ENCODE measurements at places on chromosomes 6 and 20. TPM values are rescaled to one million over a fixed set of nuclear protein-coding genes. Genes with fewer than 3 reads are reported as not detected.

DNA sequence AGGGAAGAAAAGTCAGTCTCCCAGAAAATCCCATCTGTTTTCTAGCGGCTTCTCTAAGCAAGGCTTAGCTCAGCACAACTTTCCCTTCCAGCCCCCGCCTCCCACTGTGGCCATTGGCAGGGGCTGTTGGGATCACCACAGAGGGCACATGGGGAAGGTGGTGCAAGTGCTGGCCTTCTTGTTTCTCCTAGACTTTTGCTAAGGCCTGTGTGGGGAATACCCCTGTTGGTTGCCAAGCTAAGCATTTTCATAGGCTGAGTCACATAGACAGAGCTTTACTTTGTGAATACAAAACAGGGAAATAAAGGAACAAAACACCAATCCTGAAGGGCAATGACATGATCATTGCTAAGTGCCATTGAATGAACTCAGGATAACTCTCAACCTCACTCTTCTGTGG, 32.4 kb upstream of the TIAM2 start:
- no peak for DNase-seq

DNA sequence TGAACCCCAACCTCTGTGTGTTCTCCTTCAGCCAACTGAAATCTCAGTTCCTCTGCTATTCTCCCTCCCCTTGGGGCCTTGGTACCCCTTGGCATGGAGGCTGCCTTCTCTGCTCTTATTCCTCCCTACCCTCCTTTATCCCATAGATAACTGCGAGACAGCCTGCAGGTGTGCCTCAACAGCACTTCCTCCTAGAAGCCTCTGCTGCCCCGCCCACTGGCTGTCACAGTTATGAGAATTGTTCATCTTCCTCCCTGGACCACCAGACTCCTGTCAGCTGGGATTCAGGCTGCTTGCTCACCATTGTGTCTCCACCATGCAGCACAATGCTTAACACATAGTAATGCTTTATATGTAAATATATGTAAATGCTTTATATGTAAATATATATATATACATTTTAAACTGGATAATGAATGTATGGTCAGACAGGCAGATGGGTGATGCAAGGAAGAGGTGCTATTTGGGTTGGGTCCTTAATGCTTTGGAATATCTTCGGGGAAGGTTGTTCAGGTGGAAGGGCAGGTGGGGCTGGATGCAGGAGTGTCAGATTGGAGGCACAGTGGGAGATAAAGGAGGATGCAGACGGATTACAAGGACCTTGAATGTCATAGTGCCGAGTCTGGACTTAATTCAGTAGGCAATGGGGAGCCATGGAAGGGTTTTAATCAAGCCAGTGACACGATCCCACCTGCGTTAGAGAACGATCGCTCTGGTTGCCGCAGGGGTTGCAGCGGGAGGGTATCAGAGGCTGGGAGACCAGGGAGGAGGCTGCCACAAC, 4.9 kb downstream of the CDH22 start:
- DNase-seq, result no peak

DNA sequence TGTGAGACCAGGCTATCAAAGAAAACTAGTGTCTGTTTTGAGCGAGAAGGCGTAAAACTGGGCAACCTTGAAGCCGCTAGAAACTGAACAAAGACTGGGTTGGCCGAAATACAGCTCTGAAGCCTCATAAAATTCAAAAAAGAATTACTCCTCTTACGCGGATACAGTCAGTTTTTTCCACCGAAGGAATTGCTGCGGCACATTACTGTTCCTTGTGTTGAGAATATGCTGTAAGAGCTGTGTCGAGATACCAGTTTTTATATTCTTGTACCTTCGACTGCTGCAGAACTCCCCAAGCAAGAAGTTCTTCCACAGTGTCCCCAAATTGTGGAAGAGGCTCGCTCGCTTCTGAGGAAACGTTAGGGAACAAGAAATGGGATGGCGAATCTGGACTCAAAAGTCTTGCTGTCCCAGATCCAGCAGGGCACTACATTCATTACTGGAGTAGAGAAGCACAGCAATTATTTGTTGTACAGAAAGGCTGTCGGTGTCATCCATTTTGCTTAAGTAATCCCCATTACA, 523 bp upstream of the COX7A2 start:
- DNase-seq, result no peak

DNA sequence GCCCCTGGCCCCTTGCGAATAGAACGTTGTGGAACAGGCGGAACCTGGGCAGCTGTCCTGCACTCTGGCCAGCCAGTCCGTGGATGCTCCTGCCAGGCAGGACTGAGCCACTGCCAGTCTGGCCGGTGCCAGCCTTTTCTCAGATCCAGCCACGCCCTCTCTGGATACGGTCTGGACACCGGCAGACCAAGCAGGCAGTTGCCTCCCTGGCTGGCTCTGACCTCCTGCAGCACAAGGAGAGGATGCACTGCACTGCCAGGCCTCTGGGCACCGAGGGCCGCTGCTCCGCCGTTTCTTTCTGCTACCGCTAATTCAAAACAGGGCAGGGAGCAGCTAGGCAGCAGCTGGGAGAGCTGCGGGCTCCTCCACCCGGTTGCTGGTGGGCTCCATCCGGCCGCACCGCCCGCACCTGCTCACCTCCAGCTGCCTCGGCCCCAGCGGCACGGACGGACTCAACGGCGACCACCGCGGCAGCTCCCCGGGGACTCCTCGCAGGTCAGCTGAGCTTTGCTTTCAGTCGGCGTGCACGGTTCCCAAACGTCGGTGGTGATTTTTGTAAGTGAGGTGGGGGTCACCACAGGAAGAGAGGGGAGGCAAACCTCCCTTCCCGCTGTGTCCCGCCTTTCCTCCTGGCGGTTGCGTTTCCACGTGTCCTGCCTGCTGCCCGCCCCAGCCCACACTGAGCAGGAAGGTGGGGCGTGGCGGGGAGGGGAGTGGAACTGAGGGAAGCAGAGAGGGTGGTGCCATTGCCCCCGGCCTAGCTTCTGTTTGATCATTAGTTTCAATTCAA, 30.3 kb upstream of the AFDN start:
- peak; percentile 14 for DNase-seq

CD83 gene
- 2.2 TPM for total RNA-seq

PDYN gene
- total RNA-seq, result not detected

DNA sequence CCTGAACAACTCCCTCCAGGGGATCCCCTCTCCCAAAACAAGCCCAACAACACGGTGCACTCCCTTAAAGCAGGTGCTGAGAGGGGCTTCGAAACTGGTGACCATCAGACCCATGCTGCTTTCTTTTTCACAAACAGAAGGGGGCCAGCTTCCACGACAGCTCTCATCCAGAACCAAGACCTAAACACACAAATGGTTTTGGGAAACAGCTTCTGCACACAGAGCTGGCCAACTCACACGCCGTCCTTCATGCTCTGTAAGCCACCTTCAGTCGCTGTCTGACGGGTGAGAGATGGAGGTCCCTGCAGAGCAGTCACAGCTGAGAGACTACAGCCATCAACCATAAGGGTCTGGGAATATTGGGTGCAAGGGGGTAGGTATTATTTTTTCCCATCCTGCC, 76.3 kb downstream of the ZMYND8 start:
- DNase-seq, result no peak

SNX9 gene
- 37.4 TPM for total RNA-seq

WFDC5 gene
- 533 TPM for total RNA-seq

ERMARD gene
- 20.0 TPM for total RNA-seq

DNA sequence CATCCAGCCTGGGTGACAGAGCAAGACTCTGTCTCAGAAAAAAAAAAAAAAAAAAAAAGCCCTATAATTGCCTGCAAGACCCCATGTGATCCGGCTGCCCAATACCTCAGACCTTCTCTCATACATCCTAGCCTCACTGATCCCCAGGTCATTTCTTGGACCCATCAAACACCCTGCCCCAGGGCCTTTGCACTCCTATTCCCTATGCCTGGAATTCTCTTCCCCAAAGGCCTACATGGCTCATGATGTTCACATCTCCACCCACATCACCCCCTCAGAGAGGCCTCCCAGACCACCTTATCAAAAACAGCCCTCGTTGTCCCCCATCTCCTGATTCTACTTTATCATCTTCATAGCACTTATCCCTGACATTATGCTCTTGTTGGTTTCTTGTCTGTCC, 8.9 kb downstream of the PACSIN1 start:
- no peak for DNase-seq

GRCh38 chr6:120876424-120876823, 457.9 kb downstream of the TBC1D32 start:
- no peak for DNase-seq

GRCh38 chr6:14506656-14507246, 389.2 kb downstream of the CD83 start:
- no peak for DNase-seq

DNA sequence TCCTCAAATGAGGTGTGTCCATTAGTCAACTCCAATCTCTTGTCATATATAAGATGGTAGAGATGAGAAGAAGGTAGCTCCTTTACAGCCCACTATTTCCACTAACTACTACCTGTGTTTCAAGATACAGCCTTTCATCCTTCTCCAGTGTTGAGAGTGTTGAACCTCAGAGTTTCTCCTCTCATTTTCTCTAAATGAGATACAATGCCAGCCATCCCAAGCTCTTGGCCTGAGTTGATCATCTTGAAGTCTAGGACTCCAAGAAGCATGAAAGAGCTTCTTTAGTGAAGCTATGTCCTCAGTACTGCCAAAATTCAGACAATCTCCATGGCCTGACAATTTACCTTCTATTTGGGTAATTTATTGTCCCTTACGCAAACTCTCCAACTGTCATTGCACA, 548 bp upstream of the HLA-DRA start:
- DNase-seq, result no peak

GZF1 gene
- 4.4 TPM for total RNA-seq

- no peak for DNase-seq
Observed at GRCh38 chr6:111911428-111911827, 38.2 kb upstream of the FYN start.

IMPG1 gene
- total RNA-seq, result not detected

DNA sequence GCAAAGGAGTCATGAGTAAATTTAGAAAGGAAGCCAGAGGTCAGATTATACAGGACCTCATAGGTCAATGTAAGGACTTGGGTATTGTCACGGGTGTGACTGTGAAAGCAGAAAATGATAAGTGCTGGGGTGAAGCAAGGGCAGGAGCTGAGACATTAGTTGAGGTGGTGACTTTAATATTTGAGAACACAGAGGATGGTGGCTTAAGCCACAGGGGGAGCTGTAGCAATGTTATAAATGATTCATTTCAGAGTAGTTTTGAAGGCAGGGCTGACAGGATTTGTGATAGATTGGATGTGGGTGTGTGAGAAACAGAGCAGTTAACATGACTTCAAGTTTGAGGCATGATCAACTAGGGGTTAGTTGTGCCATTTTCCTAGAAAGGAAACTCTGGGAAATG, 659.9 kb downstream of the EPM2A start:
- DNase-seq, result no peak

GRCh38 chr20:19944772-19945459, 72.2 kb upstream of the NAA20 start:
- DNase-seq, result no peak

- no peak for DNase-seq
Observed at GRCh38 chr6:16697437-16698161, 63.7 kb downstream of the ATXN1 start.

DNA sequence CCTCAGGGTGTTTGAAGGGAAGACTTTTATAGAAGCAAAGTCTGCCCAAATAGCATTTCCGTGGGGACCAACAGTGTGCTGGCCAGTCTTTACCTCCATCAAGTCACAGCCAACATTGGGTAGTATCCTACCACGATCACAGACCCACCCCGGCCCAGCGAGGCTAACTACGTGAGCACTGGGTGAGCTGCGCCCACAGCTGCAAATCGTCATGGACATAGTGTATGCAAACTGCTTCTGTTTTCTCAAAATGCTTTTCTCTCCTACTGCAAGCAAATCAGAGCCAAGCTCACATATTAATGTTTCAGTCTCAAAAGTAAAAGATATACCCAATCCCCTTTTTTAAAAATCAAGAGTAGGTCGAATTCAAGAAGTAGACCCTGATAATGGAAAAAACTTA, 592.8 kb upstream of the CDH4 start:
- no peak for DNase-seq

DNA sequence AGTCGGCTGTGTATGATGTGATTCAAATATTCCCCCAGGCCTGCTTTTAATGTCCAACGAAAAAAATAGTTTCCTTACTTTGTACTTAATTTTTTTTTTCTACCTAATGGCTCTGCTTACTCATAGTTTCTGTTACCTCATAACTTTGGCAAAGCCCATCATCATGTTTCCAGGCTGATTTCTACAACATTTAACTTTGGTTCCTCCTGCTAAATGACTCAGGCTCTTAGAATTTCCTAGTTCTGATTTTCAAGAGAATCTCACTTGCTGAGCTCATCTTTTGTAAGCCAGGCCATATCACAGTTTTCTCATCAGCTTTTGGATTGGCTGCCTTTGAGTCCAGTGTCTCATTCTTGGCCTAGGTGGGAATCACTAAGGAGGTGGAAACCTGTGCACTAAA, 323.1 kb downstream of the HDGFL1 start:
- DNase-seq, result peak; percentile 24

- no peak for DNase-seq
Observed at GRCh38 chr6:14652536-14652935, 535.0 kb downstream of the CD83 start.

DNA sequence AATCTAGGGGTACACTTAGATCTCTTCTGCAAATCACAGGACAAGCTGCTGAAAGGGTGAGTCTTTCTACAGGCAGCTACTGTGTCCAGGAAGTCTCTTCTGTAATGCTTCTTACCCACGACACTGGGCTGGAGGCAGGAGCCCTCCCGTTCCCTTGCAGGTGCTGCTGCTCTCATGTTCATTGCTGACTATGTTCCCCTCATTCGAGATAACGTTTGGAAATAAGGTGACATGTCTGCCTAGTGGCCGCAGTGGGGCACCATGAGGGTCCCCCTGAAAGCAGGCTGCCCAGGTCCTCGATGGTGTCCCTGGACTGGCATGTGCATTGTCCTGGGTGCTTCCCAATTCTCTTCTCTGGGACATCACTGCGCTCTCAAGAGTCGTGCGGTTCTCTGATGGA, 74.7 kb downstream of the SYNJ2 start:
- DNase-seq, result no peak

VARS1 gene
- total RNA-seq, result 53.9 TPM

- no peak for DNase-seq
Observed at GRCh38 chr20:58467572-58468527, 47.3 kb downstream of the APCDD1L start.

GHRH gene
- not detected for total RNA-seq
